ENCODE measurements at places on chromosomes 1 and 21.

DNA sequence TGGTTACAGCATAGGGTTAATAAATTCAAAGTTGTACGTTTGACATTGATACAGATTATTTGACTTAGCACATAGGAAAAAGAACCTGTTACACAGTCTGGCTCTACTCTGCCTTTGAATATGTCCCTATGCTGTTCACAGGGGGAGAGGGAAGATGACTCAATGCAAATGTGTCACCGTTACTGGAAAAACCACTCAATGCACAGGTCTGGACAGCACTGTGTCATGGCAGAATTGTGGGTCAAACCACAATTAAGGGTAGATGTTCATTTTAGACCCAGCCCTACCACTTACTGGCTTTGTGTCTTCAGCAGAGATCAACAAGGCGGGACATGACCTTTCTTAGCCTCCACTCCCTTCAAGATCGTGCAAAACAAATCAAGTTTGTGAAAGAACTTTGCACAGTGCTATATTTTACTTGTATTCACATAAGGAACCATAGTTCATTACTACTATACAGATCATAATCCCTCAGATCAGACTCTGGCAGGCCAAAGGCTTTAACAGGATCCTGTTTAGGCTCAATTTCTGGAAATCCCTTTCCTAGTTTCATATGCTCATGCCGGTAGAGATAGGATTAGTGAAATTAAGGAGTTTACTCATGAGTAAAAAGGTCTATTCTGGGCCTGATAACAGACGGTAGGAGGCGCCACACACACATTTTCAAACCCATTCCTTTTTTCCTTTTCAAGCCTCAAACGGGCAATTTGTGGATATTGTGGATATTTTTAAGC, 22.1 kb downstream of the EIF2D start:
- DNase-seq = no peak

DNA sequence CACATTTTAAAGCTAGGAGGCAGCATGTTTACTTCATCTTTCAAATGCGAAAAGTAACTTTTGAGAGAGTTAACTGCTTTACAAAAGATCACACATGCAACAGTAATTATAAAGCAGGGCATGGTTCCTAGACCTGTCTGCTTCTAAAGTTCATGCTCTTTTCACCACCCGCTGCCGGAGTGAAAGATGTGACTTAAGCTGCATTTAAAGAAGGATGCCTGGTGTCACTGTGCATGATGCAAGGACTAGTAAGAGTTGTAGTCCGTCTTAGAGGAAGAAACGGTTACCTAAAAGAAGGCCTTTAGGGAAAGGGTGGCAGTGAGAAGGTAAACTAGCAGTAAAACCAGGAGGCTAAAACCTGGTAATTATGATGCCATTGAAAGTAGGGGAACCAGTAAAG, 1689.1 kb downstream of the KCNT2 start:
- no peak for DNase-seq

GRCh38 chr1:22592919-22593790, 29.9 kb downstream of the EPHA8 start:
- DNase-seq = no peak

DNA sequence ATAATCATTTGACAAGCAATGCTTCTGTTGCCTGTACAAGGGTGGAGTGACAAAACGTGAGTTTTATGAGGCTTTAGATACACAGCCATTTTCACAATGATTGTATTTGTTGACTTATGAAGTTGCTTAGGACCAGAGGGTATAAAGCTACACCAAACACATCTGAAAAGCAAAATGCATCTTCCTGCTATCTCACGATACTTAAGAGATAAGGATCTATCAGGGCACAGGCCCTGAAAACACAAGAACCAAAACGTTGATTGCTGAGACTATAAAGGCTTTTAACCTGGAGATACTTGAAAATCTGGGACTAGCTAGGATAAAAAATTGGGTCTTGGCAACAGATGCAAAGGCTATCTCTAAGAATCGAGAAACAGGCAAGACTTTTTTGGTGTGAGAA, 115.7 kb downstream of the SLC5A9 start:
- DNase-seq = no peak

All from thyroid gland (tissue), 4 donors.